ENCODE measurements at places on chromosomes 5 and 9. TPM values are rescaled to one million over a fixed set of nuclear protein-coding genes. Genes with fewer than 3 reads are reported as not detected.

DNA sequence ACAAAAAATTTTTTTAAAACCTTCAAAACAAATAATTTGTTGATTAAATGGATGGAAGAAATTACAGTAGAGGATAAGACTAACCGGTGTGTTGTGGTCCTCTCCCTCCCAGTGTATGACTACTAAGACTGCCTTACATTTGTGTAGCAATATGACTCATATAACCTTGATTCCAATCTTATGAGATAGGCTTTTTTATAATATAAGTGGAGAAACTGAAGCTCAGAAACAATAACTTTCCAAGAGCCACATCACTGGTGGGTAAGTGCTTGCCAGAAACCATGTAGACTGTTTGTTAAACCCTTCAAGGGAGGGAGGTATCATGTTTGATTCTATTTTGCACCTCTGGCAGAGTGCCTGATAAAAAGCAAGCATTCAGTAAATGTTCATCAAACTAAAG, 47.5 kb downstream of the NLN start:
- no peaks in the 10 kb centered on the region for H3K4me1 ChIP-seq
- no peaks in the 10 kb centered on the region for H3K27me3 ChIP-seq
- no peak overlapping the region for H3K4me3 ChIP-seq
- H3K27ac ChIP-seq = no peak overlapping the region
- no peak for DNase-seq
- no peaks in the 10 kb centered on the region for H3K36me3 ChIP-seq

BARHL1 gene
- not detected for total RNA-seq

CREB3 gene
- total RNA-seq = 47.2 TPM

DNA sequence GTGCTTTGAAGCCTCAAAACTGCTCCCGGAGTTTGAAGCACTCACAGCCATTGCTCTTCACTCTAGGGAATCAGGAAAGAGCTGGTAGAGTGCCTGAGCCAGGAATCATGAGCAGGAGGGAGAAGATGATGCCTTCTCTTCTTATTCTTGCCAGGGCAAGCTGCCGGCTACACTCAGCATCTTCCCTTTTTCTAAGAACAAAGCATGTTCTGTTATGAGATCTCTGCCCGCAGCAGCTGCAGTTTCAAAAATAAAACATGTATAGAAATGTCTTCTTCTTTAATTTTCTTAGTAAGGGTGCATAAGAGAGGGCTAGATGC, 57.9 kb upstream of the RICTOR start:
- no peak overlapping the region for H3K27ac ChIP-seq
- H3K27me3 ChIP-seq = no peaks in the 10 kb centered on the region
- H3K4me3 ChIP-seq = no peak overlapping the region

- no peak for DNase-seq
- H3K36me3 ChIP-seq = no peaks in the 10 kb centered on the region
- H3K27me3 ChIP-seq = no peaks in the 10 kb centered on the region
- no peak overlapping the region for H3K4me3 ChIP-seq
Observed at GRCh38 chr9:89278997-89279739, 31.8 kb upstream of the CKS2 start.

SCGB3A2 gene
- not detected for total RNA-seq

DNA sequence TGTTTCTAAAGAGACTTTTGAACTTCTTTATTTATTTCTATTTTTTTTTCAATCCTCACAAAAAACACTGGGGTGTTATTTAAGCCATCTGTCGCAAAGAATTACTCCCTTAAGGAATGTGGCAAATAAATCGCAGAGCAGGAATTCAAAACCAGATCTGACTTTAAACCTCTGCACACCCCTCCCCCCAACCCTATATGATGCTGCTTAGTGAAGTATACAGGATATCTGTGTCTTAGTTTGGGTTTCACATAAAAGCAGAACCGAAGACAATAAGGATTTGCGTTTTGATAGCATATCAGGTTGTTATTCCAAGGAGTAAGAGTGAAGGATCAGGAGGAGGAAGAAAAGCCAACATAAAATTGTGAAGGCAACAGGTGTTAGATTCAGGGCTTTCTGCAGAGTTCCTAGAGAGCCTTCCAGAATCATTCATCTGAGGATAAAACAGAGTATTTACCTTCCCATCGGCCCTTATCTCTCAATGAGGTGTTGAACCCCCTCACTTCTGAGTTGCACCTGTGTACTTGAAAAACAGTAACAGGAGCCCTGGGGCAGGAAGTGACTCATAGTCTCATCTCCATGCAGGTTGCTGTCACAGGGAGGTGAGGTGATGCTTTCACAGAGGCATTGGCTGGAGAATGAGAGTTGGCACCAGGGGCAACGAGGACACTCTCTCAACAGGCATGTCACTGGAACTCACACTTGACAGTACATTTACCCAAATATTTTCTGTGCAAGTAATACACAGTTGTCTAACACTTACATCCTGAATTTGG, 33.5 kb upstream of the DMRT3 start:
- H3K4me3 ChIP-seq = no peak overlapping the region
- no peaks in the 10 kb centered on the region for H3K4me1 ChIP-seq
- no peaks in the 10 kb centered on the region for H3K36me3 ChIP-seq
- H3K27ac ChIP-seq = no peak overlapping the region
- DNase-seq = no peak

GRCh38 chr5:94174748-94175411, 433.5 kb upstream of the POU5F2 start:
- no peak overlapping the region for H3K27ac ChIP-seq
- no peaks in the 10 kb centered on the region for H3K27me3 ChIP-seq
- H3K4me3 ChIP-seq = no peak overlapping the region
- DNase-seq = no peak

DNA sequence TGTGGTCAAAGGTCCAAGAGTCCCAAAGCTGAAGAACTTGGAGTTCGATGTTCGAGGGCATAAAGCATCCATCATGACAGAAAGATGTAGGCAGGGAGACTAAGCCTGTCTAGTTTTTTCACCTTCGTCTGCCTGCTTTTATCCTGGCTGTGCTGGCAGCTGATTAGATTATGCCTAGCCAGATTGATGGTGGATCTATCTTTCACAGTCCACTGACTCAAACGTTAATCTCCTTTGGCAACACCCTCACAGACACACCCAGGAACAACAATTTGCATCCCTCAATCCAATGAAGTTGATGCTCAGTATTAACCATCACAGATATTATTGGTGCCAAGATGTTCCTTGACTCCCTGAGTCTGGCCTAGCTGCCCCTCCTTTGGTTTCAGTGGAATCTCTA, 530.8 kb upstream of the CLINT1 start:
- no peaks in the 10 kb centered on the region for H3K4me1 ChIP-seq
- H3K27me3 ChIP-seq = no peaks in the 10 kb centered on the region
- H3K27ac ChIP-seq = no peak overlapping the region
- no peak for DNase-seq
- H3K36me3 ChIP-seq = no peaks in the 10 kb centered on the region

DNA sequence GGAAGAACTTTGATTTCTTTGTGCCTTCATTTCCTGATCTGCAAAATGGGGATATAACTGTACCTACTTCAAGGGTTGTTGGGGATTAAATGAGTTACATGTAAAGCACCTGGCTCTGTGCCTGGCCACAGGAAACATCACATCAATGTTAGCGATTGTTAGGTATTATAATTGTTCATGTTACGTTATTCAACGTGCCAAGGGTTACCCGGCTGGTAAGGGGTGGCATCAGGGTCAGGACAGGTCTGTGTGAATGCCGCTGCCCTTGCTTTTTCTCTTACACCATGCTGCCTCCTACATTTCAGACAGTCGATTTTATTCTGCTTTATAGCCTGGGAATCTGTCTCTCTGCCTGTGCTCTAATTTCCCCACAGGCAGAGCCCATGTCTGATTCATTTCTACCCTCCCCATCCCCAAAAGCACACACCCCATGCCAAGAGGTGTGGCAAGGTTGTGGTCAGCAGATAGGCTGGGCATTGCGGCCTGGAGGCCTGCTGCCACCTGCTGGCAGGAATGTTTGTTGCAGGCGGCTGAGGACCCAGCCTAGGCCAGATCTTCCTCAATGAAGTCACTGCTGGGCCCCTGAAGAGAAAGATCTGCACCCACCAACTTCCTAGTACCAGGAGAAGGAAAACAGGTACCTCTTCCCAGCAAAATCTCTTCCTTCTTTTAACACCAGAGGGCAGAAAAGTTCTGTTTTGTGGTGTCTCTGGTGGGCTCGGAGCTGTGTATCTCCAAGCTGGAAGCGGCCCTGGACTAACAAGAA, 5.3 kb downstream of the ANKS6 start:
- no peaks in the 10 kb centered on the region for H3K27me3 ChIP-seq
- no peaks in the 10 kb centered on the region for H3K36me3 ChIP-seq
- H3K4me3 ChIP-seq = no peak overlapping the region
- H3K27ac ChIP-seq = no peak overlapping the region
- peak; percentile 77 for DNase-seq

IFT74 gene
- total RNA-seq = 13.0 TPM

LECT2 gene
- not detected for total RNA-seq
